ENCODE measurements at places on chromosomes 4 and X.
A peak's percentile ranks its signal among the peaks of the same experiment; 100 is the strongest.

DNA sequence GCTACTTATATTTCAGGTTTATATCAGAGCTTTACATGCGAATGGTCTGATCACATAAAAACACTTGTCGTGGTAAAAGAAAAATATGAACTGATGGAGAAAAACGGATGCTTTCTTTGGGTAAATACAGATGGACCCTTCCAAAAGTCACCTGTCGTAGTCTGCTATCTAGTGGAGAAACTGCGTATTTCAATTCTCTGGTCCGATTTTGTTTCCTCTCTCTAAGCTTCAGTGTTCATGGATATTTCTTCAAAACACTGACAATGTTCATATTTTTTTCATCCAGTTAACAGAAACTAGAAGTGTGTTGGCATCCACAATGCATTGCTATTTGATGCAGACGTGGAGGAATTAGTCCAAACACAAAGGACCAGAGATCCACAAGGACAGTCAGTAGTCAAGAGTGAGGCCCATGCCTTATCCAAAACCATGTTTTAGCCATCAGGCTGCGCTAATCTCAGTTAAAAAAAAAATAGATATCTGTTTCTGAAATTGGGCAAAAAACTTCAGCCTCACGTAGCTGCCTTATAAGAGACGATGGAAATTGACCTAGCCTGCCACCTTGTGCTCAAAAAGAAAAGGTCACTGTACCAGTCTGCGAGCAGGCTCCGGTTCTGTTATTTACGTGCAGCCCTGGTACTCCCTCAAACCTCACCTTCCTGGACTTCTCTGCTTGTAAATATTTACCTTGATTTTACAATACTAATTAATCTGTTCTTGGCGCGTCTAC, 16.0 kb downstream of the MEPE start:
- peak; percentile 44 for DNase-seq

DNA sequence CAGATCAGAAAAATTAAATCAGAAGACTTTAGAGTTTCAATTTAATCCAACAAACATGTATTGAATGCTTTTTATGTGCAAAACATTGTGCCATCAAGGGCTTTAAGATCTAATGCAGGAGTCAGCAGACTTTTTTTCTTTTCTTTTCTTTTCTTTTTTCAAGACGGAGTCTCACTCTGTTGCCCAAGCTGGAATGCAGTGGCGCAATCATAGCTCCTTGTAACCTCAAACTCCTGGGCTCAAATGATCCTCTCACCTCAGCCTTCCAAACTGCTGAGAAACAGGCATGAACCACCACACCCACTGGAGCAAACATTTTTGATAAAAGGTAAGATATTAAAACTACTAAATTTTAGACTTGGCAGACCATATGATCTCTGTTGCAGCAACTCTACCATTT, 24.6 kb upstream of the LRBA start:
- DNase-seq = no peak

- no peak for DNase-seq
These were observed 86.3 kb downstream of the EGF start for GRCh38 chr4:109998867-109999584.

GRCh38 chr4:153325558-153325957, 18.9 kb upstream of the MND1 start:
- no peak for DNase-seq

GRCh38 chr4:170400361-170400760, 310.6 kb upstream of the AADAT start:
- DNase-seq = no peak
